NCI-H69 (cell line): ENCODE measurements at places on chromosomes 4 and X.

GRCh38 chr4:48173056-48173991 lies 39.3 kb upstream of the TXK start:
- peak; percentile 45 for DNase-seq

- no peak for DNase-seq
These were observed 8.7 kb downstream of the PAICS start for GRCh38 chr4:56444719-56445118.

GRCh38 chrX:104566681-104567501 lies 892 bp downstream of the IL1RAPL2 start:
- DNase-seq: no peak

- no peak for DNase-seq
These were observed 702 bp downstream of the KLHL5 start for GRCh38 chr4:39062770-39063097.

DNA sequence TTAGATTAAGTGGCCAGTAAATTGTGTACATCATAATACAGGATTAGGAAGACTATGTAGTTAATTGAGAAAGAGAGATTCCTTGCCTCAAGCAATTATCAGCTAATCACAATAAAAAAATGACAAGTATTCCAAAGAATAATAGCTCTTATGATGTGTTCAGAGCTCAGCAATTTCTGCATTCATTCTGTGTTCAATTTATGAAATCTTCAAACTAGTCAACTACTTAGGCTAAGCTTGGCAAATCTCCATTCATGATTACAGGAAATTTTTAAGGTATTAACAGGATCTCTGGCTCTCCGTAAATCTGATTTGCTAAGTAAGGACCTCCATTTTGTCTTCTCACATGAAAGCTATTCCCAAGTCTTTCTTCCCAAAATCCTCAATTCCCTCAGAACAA lies 256.9 kb upstream of the TEX13A start:
- DNase-seq: no peak

- no peak for DNase-seq
These were observed 214.8 kb downstream of the SLC4A4 start for GRCh38 chr4:71553605-71554004.

DNA sequence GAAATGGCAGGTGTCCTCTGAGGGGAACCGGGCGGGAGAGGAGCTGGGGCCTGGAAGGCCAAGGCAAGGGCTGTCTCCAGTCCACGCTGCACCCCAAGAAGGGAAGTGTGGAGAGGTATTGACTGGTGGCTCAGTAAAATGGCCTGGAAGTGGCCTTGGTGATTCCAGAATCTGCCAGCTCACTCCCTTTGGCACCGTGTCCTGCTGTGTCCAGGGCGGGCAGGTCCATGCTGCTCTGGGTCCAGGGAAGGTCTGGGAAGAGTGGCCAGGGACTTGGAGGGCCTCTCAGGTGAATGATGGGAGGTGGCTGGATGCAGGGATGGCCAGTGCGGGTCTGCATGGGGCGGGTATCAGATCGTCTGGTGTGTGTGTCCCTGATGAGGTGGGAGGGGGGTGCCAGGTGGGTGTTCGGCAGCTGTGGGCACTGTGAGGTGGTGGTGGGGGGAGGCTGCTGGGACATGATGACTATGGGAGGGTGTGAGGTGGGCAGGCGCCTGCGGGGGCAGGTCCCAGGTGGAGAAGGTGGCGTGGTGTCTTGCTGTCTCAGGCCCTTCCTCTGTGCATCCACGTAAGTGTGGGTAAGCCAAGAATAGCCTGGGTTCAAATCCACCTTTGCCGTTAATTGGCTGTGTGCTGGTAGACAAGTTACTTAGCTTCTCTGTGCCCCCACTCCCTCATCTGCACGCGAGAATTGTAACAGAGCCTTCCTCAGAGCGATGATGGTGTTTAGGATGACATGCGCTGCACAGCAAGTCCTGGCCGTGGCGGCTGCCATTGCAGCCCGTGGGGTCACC lies 17.7 kb downstream of the RGS12 start:
- no peak for DNase-seq

- no peak for DNase-seq
These were observed 107.9 kb downstream of the ZNF827 start for GRCh38 chr4:145830699-145831098.

- DNase-seq: no peak
These were observed 185.5 kb upstream of the CPEB2 start for GRCh38 chr4:14816623-14817261.

DNA sequence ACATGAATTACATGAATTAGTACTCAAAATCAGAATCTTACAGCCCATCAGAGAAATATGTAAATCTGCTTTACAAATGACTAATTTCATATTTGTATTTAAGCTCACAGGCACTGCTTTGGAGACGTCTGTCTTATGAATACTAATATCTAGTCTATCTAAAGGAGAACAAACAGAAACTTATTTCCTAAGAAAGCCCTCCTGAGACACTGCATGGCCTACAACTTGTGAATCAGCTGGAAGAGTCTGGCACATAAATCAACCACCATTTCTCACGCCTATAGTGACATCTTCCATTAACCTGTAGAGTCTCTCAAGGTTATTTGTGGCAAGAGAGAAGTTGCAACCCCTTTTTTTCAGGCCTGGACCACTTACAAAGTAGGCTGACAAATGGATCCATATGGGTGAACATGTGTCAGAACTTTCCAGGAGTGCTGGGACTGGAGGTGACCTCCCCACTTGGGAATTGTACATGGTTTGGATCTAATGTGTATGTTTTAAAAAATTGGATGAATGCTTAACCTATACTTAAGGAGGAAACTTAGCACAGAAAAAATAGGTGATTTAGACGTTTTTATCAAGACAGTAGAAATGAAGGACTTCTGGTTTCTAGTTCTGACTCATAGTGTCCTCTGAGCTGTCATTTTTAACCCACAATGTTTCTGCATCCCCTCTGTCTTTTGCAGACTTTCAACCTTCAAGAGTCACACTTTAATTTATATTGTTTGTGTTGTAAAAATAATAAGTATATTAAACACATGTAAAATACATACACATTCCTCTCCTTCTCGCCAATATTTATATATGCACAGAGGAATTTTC lies 83.2 kb upstream of the ARHGAP24 start:
- DNase-seq: no peak

- no peak for DNase-seq
These were observed 611.6 kb upstream of the ADGRL3 start for GRCh38 chr4:60588556-60588955.

DNA sequence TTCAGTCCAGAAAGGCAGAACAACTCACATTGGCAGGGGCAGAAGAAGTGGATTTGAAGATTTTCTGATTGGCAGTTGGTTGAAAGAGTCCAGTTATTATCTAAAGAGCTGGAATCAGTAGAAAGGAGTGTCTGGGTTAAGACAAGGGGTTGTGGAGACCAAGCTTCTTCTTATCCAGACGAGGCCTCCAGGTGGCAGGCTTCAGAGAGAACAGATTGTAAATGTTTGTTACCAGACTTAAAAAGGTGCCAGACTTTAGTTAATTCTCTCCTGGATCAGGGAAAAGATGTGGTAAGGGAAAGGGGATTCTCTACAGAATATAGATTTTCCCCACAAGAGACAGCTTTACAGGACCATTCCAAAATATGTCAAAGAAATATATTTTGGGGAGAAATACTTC lies 36.7 kb upstream of the TLR3 start:
- no peak for DNase-seq

- no peak for DNase-seq
These were observed 66.9 kb upstream of the WDR1 start for GRCh38 chr4:10183462-10183861.

DNA sequence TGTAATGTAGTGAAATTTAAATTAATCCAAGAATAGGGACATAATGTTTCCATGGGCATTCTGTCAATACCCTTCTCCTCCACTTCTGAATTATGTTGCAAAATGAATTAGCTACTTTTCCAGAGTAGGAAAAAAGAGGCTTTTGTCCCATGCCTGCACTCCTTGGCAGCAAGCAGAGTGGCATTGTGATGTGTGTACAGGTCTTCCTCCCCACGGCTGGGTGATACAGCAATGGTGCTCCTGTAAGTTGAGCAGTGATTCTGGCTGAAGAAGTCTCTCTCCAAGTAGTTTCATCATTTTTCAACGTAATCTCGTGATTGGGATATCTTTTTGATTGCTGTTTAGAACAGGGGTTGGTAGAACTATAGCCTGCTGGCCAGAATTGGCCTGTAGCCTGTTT lies 59.9 kb downstream of the KIT start:
- DNase-seq: no peak

- DNase-seq: no peak
These were observed 72.6 kb downstream of the GATB start for GRCh38 chr4:151688003-151688784.

GRCh38 chrX:23497919-23498318 lies 163.3 kb downstream of the PTCHD1 start:
- peak; percentile 43 for DNase-seq

DNA sequence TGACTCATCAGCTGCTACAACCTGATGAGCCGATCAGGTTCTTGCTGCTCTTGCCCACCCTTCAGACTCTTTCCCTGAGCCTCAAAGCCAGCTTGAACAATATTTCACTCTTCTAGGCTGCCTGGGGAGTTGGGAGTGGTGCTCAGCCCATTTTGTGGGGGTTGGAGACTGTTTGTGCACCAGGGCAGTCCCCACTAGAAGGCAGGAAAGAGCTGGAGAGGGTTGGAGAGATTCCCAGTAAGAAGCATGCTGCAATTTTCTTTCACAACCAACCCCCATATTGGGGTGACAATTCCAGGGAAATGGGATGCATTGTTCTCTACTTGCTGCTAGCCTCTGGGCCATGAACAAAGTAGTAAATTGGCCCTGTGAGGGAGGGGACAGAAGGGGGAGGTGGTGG lies 44.1 kb downstream of the SLC16A2 start:
- no peak for DNase-seq

- DNase-seq: no peak
These were observed 3.5 kb upstream of the RNF212 start for GRCh38 chr4:1116838-1117237.

GRCh38 chrX:112668476-112669409 lies 11.0 kb downstream of the LHFPL1 start:
- peak; percentile 66 for DNase-seq

DNA sequence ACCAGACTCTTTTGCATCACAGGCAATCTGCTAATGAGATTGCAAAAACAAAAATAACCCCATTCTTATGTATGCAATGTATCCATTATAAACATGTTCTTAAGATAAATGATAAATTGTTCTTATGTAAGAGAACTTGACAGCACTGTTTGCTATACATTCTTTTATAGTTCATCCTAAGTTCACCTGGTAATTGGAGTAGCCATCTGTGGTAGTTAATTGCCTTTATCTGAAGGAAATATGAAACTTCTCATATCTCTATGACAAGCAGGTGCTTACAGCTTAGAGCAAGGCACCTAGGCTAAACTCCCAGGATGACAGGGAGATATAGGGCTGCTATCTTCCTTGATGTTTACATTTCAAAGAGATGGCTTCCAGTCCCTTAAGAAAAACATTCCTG lies 21.3 kb upstream of the CLCN5 start:
- peak; percentile 49 for DNase-seq

GRCh38 chr4:46720055-46720454 lies 189.0 kb downstream of the COX7B2 start:
- no peak for DNase-seq

GRCh38 chrX:103356130-103356798 lies at the start of gene TCEAL9:
Gene TCEAL9 (plus strand): TSS chrX:103356506. CDS start chrX:103357685, 1,179 bp downstream.
- peak; percentile 5 for DNase-seq

GRCh38 chr4:6492861-6493657 lies 20.6 kb upstream of the PPP2R2C start:
- DNase-seq: no peak

GRCh38 chr4:40243386-40243948 lies 46.6 kb downstream of the RHOH start:
- DNase-seq: no peak

GRCh38 chr4:129092631-129093190 lies 628 bp downstream of the SCLT1 start:
- DNase-seq: peak; percentile 42

GRCh38 chr4:12120968-12121367 lies 692.3 kb upstream of the HS3ST1 start:
- no peak for DNase-seq

DNA sequence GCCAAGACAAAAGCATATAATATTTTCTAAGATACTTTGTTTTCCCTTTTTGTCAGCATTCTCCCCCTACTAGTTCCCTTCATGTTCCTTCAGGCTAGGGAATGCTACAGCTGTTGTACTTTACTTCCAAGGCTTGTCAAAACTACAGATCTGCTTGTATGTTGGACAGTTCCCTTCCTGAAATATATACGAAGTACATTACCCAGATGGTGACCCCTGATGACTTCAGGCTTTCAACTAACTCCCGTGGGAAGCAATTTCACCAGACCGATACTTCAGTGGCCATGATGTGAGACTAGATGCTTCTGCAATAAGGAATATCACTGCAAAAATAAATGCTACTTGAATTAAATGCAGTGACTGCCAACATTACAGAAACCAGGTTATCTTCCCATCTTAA lies 332.8 kb downstream of the SH2D1A start:
- DNase-seq: peak; percentile 79

- DNase-seq: no peak
These were observed 108.9 kb downstream of the DLG3 start for GRCh38 chrX:70553516-70553915.

GRCh38 chrX:70505451-70505841 lies 60.8 kb downstream of the DLG3 start:
- no peak for DNase-seq

- DNase-seq: no peak
These were observed 393.6 kb downstream of the PDGFC start for GRCh38 chr4:156578005-156578404.

DNA sequence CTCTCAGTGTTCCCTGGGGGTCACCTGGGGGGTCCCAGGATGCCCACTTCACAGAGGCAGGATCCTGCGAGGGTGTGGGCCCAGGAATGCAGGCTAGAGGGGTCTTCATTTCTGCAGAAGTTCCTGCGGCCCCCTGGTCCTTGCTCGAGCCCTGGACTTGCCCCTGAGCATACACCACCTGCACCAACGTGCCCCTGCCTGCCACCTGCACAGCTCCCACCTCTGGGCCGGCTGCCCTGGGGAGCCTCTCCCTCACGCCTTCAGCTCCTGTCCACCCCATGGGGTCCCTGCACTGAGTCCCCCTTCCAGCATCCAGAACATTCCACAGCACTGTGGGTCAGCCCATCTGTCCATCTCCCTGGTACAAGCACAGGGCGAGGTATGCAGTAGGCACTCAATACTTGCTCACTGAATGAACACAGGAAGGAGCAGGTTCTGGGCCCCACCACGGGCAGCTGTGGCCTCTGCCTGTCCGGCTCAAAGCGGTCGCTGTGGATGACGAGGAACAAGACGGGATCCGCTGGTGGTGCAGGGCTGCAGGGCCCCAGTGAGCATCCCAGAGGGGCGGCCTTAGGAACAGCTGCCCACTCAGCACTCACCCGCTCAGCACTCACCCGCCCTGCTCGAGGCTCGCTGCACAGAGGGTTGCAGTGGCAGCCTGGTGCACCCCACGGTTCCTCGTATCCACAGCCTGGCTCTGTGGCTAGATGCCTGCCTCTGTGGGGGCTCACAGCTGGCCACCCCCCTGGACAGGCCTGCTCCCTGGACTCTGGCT lies 70.5 kb upstream of the MXD4 start:
- DNase-seq: no peak

DNA sequence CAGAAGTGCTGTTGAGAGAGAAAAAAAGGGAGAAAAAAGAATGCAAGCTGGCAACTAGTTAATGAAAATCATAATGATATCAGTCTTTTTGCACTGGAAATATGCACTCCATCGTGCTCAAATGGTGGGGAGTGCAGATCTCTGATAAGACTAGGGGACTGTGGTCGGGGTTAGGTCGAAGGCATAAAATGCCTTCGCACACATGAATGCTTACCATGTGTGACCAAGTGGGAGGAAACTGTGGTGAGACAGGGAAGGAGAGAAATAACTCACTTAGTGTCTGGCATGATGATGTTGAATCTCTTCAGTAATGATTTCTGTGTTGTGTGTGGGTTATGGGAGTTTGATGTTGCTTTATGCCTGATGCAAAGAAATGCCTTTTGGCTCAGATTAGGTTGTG lies 358.9 kb downstream of the FBXO8 start:
- DNase-seq: no peak
